ENCODE measurements at places on chromosomes 16 and 17.

GRCh38 chr17:49061524-49061943, 64.3 kb downstream of the IGF2BP1 start:
- no peak for DNase-seq

GRCh38 chr17:4969551-4970173, 2.0 kb upstream of the SPAG7 start:
- DNase-seq = no peak

GRCh38 chr17:48429156-48429555, 858 bp downstream of the SKAP1 start:
- no peak for DNase-seq

DNA sequence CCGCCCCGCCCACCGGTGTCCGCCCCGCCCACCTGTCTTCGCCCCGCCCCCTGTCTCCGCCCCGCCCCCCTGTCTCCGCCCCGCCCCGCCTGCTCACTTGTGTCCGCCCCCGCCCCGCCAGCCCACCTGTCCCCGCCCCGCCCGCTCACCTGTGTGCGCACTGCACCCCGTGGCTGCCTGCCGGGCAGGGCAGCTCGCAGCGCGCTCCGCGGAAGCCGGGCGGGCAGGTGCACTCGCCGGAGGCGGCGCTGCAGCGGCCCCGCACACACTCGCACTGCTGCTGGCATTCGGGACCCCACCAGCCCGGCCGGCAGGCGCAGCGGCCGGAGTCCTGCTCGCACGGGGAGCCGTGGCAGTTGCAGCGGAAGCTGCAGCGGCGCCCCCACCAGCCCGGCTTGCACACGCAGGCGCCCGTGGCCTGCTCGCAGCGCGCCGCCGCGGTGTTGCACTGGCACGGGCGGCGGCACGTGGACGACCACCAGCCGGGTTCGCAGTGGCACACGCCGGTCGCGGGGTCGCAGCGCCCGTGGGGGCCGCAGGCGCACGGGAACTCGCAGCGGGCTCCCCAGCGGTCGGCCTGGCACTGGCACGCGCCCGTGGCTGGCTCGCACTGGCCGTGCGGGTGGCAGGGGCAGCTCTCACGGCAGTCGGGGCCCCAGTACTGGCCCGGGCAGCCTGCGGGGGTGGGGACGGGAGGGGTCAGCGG, 2.1 kb downstream of the SCARF1 start:
- DNase-seq = peak; percentile 64

DNA sequence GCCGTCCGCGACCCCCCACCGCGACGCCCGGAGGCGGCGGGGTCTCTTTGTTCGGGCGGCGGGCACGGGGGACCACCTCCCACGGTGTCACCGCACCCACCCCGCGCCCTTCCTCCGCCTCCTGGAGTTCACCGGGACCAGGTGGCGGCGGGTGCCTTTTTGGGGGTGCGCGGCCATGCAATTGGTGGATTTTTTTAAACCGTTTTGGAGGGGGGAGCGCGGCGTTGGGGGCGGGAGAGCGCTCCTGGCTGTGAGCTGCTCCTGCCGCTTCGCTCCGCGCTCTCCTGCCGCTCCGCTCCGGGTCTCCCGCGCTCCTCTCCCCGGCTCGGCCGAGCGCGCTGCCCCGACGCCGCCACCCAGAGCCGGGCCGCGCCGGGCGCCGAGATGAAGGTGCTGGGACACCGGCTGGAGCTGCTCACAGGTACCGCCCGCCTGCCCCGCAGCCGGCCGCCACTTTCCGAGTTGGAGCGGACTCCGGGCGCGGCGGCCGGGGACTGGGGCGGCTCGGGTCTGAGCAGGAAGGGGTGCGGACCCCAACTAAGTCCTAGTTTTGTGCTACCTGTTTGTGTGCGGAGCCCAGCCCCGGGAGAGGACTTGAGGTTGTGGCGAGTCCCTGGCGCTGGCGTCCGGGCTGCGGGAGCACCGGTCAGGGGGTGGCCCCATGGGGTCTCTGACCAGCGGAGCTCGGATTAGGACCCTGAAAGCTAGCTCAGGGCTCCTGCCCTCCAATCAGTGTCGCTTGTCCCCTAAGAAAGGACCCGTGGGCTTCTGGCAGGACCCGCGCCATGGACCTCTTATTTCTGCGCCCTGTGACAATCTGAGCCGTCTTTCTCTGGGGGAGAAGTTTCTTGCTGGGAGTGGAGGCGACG, 35.7 kb upstream of the NDRG4 start:
- DNase-seq = no peak

DNA sequence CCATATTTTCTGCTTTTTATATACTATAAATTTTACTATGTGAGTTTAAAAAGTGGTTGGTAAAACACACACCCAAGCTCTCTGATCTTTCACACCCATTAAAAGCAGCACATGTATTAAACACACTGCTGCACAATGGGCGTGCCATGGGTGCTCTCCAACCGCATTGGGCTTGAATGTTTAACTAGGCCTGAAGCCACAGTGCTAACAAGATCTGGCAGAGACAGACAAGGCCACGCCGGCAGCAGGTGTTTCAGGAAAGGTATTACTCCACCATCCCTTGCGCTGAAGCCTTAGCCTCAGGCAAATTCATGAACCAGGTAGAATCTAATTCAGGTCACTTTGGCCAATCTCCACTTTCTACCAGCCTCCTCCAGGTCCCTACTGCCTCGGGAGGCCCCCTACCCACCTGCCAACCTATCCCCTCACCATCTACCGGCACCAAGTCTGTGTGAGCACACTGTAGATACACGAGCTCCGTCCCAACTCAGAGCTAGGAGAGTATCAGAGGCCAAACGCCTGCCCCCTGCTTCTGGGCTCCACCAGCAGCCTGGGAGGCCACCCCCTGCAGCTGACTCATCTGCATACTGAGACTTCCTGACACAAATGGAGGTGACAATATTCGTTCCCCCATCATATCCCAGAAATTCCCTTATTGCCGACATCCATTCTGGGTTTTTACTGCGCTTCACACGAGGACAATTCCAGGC, 95.0 kb downstream of the ADCY9 start:
- DNase-seq = no peak

DNA sequence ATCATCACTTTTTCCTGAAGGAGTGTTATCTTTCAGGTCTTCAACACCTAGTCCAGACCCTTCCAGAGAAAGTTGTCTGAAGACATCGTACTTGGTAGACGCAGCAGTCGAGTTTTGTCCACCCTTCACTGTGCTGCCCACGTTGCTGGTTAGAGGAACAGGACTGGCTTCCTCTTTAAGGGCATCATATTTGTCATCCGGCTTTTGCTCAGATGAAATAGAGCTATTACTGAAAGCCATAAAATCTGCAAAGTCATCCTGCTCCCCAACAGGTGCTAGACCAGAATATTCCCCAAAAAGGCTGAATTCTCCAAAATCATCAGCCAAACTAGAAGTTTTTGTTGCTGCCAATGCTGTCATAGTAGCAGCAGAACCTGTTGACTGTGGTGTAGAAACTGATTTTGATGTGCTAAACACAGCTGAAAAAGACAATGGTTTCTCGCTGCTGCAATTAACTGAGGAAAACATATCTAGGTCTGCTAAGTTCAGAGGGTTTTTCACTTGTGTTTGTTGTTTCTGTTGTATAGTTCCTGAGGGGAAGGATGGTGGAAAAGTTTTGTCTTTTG, 55.7 kb downstream of the SYNRG start:
- DNase-seq = no peak

DNA sequence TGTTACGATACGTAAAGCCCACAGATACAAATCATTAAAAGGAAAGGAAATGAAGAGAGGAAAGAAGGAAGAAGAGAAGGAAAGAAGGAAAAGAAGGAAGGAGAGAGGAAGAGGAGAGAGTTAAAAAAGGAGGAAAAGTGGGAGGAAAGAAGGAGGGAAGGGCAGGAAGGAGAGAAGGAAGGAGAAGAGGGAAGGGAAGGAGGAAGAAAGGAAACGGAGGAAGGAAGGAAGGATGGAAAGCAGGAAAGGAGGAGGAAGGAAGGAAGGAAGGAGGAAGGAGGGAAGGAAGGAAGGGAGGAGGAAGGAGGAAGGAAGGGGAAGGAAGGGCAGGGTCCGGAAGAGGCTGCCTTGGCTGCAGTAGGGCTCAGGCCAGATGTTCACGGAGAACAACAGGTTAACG, 95.2 kb downstream of the ENGASE start:
- DNase-seq = no peak

- no peak for DNase-seq
Observed at GRCh38 chr17:64061178-64061898, 40.9 kb upstream of the ICAM2 start.

GRCh38 chr16:70158261-70158939, 15.2 kb upstream of the CLEC18C start:
- DNase-seq = no peak

GRCh38 chr17:50046179-50046578, 9.7 kb upstream of the ITGA3 start:
- no peak for DNase-seq

- DNase-seq = no peak
Observed at GRCh38 chr16:1257561-1258224, 1.8 kb downstream of the TPSD1 start.

- no peak for DNase-seq
Observed at GRCh38 chr17:72152387-72152929, 31.6 kb downstream of the SOX9 start.

- no peak for DNase-seq
Observed at GRCh38 chr16:35339337-35339736, 1879.9 kb downstream of the TP53TG3F start.

DNA sequence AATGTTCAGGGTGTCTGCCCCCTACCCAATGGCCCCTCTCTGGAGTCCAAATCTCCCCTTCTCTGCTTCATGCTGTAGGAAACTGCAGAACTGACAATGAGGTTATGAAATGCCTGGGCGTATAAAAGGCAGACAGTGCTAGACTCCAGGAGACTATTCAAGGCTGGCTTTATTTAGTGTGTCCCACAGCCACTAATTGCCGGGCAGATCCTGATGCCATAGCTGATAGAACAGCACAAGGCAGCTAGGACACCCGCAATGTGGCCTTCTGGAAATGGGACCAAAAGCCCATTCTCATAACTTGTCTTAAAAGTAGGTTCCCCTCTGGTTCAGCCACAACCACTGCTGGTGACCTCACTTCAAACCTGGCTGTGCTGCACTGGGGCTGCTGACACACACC, 28.5 kb upstream of the CD300E start:
- DNase-seq = no peak

- DNase-seq = no peak
Observed at GRCh38 chr16:29702269-29702668, 23.3 kb downstream of the QPRT start.

DNA sequence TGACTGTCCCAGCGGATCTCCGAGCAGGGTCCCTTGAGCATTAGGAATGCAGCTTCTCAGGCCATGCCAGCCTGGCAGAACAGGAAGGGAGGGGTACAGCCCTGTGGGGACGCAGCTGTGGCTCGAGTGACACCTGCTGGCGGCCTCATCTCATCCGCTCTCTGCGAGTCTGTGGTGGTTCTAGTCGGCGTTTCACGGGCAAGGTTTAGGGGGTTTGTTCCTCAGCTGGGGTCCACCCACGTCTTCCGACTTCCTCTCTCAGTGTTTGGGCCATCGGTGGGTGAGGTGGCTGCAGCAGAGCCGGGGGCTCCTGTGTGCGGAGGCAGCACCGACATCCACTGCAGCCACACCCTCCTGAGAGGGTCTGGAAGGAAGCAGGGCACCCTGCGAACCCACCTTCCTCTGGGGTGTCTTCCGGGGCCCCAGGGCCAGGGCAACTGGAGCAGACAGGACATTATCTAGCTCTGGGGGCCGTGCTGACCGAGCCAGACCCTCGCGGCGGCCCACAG, 33.3 kb downstream of the JPH3 start:
- DNase-seq = peak; percentile 71

GRCh38 chr17:75832164-75832651, 12.0 kb downstream of the UNC13D start:
- DNase-seq = no peak

- DNase-seq = no peak
Observed at GRCh38 chr16:64858076-64858475, 263.8 kb downstream of the CDH11 start.

DNA sequence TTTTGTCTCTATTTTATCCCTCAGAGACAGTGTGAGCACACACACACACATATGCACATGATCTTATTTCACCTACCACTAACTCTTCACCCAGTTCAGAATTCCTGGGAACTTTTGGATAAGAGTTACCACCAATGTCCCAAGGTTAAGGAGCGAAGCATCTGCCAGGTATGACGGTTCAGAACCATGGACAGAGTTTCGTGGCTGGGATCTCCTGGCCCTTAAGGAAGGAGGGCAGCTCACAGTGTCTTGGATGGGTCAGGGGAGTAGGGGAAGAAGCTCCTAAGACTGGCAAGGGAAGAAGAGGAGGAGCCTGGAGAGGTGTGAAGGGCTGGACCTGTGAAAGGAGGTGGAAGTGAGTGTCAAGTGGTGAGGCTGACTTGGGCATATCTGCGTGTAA, 23.0 kb upstream of the TMEM132E start:
- no peak for DNase-seq

GRCh38 chr17:37772982-37773381, 28.1 kb upstream of the HNF1B start:
- no peak for DNase-seq

- no peak for DNase-seq
Observed at GRCh38 chr16:81005610-81006161, 999 bp downstream of the CMC2 start.

GRCh38 chr17:50175035-50175807, 9.4 kb downstream of the SGCA start:
- DNase-seq = no peak

GRCh38 chr17:10631048-10631700, 25.9 kb downstream of the MYH3 start:
- DNase-seq = no peak

GRCh38 chr17:75872434-75873351, 5.7 kb downstream of the TRIM47 start:
- no peak for DNase-seq

DNA sequence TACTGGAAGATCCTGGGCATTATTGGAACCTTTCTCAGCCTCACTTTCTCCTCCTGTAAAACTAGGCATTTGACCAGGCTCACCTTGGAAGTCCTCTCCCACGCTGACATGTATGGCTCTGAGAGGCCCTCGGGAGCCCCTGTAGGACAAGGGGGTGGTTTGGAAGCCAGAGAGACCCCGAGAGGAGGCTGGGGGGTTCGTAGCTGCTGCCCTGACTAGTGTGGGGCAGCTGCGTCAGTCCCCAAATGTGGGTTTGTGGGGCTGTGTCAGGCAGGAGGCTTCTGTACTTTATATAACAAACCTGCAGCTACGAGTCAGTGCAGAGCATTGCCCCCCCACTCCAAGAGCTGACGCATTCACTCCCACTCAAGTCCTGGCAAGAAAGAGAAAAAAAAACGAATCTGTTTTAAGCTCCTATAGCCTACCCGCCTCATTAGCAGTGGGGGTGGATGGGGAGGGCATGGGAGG, 1.8 kb downstream of the CX3CL1 start:
- DNase-seq = no peak

GRCh38 chr17:36501963-36502362, 15.5 kb downstream of the ZNHIT3 start:
- no peak for DNase-seq

DNA sequence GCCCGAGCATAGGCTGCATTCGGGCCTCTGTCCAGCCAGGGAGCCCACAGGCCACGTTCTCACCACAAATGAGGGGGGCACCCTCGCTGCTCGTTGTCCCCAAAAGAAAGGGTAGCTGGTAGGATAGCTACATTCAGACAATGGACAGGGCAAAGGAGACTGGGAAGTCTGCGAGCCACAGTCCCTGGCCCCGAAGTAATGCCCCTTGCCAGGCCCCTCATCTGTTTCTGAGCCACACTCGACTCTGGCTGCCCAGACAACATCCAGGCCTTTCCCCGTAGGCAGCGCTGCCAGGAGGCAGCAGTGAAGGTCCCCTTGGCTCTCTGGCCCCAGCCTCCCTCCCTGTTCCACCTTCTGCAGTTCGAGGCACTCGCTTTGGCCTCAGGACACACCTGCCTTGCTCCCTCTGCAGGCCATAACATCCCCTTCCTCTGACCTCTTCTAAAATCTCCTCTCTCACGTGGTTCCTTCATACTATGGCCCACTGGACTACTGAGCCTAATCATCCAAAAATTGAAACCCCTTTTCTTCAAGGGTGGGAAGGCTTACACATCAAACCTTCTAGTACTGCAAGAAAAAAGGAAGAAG, 12.2 kb downstream of the AIPL1 start:
- no peak for DNase-seq
